ENCODE measurements at places on chromosomes 7 and 10.

DNA sequence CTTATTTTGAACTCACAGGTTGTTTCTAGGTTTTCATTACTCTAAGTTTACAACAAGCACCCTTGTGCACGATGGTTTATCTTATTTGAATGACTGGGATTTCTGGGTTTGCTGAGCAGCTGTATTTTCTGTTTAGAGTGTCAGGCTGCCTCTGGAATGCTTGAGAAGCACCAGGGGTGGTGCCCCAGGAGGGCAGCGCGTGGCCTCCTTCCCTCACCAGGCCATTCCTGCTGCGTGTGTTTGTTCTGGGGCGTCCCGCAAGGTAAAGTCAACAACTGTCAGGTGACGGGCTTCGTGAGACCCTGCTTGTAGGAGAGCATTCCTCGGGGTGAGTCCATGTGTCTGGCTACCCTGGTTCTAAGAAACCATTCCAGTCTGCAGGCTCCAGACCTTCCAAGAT, 54.9 kb downstream of the FAM171A1 start:
- no peak for DNase-seq

DNA sequence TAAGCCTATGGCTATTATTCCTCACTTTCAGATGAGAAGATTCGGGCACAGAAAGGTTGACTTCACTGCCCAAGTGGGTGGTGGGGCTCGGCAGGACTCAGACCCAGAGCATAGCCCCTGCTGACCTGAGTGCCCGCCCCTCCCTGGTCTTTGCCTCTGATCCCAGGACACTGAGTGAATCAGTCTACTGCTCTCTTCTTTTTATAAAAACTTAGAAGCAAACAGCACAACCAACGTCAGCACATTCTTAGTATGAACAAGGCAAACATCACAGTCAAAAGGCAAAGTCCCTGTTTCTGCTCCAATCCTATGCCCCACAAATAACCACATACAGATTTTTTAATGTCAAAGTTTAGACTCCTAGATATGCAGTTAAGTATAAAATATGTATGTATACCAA, 237.8 kb downstream of the ZMYND11 start:
- no peak for DNase-seq

- DNase-seq, result no peak
Observed at GRCh38 chr7:99028261-99028973, 115.5 kb downstream of the SMURF1 start.

- DNase-seq, result no peak
Observed at GRCh38 chr7:117667456-117667855, 187.6 kb downstream of the CFTR start.

DNA sequence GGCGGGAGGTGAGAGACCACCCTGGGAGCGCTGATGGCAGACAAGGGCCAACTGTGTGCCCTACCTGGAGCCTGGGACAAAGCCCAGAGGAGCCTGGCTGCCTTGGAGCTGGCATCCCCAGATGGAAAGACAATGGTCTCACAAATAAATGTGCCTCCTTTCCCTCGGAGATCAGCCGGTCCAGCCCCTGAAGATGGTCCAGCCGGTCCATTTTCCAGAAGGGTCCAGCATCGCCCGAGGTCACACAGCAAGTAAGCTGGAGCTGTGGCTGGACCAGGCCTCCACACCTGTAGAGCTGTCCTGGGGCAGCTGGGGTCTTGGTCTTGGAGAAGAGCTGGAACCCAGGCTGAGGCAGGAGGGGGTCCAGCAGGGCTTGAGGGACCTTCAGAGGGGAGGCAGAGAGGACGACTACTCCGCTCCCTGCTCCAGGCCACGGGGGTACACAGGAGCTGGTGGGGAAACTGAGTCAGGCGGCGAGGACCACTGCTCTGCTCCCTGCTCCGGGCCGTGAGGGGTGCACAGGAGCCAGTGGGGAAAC, 3.6 kb downstream of the ELFN1 start:
- DNase-seq, result no peak

GRCh38 chr7:90625562-90625961, 29.4 kb downstream of the CDK14 start:
- DNase-seq, result no peak

DNA sequence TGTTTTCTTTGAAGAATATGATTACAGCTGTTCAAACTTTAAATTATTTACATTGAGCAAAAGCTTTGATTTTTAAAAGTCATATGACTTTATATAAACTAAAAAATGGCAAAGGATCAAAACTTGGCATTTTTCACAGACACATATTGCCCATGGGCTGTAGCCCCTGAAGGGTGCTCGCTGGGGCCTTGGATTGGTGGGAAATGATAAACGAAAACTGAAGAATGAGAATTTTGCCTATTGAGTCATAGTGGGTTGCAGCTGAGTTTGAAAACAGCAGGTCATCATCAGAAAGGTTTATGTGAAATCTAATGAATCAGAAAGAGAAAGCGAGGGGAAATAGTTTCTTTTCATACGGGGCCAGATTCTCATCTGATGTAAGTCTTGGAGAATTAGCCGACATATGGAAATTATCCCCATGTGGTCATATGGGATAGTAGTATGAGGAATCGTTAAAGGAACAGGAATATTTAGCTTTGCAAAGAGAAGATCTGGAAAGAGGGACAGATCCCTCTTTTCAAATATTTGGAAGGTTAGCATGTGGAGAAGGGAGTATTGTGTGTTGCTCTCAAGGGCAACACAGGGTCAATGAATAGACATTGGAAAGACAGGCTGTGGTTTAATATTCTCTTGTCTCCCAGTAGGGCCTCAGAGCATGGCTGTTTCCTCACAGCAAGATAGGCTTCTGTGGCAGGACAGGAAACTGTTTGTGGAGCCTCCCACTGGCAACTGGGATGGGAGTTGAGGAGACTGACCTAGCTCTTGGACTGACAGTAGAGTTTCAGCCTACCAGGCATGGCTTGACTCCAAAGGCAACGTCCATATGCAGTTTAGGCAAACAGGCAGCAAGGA, 119.0 kb downstream of the FZD1 start:
- DNase-seq, result no peak

DNA sequence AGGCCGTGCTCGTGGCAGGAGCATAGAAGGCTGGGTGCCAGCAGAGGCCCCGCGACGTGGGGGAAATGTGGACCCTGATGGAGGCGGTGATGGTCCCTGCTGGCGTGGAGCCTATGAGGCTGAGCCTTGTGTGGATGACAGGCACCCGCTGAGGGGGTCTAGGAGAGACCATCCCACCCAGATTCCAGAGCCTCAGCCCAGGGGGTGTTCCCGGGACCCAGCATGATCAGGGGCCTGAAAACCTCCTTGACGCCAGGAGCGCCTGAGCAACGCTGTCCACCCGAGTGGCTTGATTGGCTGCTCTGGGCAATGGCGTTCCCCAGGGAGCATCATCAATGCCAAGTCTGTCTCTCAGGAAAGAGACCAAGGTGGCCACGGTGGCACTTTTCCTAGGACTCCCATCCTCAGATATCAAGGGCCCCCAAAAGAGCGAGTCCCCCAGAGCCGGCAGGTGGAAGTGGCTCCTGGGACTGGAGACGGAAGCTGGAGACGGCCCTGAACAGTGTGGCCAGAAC, 61.1 kb downstream of the PWWP2B start:
- DNase-seq, result no peak

GRCh38 chr7:34973400-34973760, 63.9 kb downstream of the DPY19L1 start:
- no peak for DNase-seq

DNA sequence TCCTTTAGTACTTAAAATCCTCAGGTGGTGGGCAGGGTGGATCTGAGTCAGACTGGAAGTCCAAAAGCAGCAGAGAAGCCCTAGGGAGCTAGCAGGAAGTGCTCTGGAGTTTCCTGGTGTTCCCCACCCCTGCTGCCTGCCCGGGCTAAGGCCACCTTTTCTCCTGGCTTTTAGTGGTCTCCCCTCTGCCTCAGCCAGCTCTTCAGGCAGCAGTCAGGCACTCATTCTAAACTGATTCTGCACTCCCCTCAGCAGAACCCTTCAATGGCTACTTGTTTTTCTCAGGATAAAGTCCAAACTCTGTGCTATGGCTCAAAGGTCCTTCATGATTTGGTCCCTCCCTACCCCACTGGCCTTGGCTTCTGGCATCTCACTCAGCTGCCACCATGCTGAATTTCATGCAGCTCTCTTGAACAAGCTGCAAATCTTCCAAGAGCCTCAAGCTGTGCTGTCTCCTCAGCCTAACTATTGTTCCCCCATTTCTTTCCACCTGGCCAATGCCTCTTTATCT, 28.9 kb upstream of the DNMBP start:
- DNase-seq, result no peak

- DNase-seq, result no peak
Observed at GRCh38 chr10:20743942-20744341, 153.2 kb downstream of the NEBL start.

GRCh38 chr7:149559711-149560110, 62.1 kb upstream of the ZNF746 start:
- no peak for DNase-seq

DNA sequence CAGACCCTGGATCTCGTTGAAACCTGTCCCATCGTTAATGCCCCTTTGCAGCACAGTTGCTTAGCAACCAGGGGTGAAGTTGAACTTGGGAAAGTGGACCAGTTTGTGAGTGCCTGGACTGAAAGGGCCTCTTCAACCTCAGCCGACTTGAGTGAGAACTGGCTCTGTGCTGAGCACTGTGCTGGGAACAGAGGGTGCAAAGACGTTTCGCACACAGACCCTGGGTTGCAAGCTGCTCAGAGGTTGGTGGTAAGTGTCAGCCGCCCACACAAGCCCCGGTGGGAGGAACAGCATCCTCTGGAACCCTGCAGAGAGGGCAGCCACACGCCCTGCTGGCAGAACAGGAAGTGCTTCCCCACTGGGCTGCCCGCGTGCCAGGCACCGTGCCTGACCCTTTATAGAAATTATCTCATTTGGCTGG, 89.2 kb downstream of the CARD11 start:
- no peak for DNase-seq

DNA sequence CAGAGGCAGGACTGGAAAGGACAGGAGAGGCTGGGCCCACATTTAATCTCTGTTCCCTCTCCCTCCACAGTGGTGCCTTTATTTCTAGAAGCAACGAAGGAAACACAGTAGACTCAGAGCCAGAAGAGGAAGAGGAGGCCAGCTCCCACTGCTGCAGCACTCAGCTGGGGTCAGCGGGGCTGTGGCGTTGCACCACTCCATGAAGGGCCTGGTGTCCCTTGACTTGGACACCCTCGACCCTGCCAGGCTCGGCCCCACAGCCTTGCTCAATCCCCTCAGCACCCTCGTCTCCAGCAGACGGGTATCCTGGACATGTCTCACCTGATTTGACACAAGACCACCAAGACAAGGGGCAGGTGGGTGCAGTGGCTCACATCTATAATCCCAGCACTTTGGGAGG, 38.8 kb downstream of the PRKAG2 start:
- no peak for DNase-seq

DNA sequence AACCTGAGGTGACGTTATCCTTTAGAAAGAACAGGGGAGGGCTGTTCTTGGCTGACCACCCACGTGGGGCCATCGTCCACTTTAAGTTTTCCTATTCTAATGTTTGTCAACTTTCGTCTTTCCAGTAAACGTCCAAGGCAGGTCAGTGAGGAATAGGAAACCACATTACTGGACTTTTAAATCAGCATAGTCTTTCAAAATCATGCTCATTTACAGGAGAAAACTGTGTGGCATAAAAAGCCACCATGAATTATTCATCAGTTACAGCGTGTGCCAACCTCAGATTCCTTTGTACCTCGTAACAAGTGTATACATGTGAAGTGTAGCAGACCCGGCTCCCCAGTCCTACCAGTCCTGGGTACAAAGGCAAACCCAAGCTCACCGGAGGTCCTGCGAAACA, 25.1 kb upstream of the ABLIM1 start:
- DNase-seq, result no peak

- no peak for DNase-seq
Observed at GRCh38 chr10:17138460-17139042, 8.9 kb upstream of the CUBN start.

Data from central memory CD4-positive, alpha-beta T cell (primary cell).